Activated T-helper 1 cell treated with anti-CD3 and anti-CD28 coated beads, Interleukin-2, amount 50 U/mL, for 16 hours (primary cell): ENCODE measurements at places on chromosomes 5 and 9.

DNA sequence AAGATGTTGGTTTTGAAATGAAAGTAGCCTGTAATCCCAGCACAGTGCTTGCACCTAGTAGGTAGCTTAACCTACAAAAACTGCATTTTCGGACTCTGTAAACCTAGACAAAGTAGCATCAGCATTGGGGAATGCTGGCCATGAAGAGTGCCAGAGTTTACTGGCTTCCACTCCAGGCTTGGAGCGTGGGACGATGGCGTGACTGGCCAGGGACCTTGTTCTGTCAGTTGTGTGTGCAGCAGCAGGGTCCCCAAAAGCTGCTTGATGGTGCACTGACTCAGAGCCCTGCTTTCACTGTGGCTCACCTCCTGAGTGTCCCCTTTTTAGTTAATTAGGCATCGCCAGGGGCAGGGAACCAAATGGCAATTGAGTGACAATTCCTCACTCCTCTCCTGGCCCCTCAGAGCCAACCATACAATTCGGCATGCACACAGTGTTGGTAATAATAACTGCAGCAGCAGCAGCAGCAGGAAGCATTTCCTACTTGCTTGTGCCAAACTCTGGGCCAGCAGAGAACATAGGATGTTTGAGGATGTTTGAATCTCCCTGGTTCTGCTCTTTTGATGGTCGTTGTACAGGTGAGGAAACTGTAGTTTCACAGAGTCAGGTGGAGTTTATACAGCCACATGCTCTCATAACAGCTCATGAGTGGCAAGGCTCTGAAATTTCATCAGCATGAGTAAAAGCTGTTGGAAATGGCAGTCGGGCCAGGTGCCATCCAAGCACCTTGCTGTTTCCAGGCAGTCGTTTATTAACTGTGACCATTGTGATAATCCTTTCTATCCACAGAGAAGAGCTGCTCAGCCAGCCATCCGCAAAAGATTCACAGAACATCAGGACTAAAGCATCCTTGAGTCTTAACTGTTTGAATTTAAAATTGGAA is 4.2 kb downstream of the UBE2QL1 start:
- DNase-seq = no peak

DNA sequence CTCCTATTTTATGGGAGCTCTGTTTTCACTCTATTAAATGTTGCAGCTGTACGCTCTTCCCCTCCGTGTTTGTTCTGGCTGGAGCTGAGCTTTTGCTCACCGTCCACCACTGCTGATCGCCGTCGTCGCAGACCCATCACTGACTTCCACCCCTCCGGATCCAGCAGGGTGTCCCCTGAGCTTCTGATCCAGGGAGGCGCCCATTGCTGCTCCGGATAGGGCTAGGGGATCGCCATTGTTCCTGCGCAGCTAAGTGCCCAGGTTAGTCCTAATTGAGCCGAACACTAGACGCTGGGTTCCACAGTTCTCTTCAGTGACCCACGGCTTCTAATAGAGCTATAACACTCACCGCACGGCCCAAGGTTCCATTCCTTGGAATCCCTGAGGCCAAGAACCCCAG is 96.2 kb upstream of the PRDM9 start:
- DNase-seq = no peak

DNA sequence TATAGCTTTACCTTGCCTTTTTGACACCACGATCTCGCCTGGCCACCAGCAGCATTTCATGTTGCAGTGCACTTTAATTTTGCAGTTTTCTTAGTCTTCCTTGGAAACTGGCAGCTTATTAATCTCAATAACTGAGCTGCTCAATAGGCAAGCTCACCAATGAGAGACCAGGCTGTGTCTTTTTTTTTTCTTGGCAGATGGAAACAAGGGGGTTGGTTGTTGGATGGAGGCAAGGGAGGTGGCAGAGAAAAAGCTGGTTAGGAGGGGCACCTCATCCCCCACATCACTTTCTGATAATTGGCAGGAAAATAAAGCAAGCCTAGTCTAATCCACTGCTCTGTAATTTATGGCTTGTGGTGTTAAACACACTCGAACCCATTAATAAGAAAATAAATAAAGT is 324.5 kb upstream of the WWC1 start:
- no peak for DNase-seq

DNA sequence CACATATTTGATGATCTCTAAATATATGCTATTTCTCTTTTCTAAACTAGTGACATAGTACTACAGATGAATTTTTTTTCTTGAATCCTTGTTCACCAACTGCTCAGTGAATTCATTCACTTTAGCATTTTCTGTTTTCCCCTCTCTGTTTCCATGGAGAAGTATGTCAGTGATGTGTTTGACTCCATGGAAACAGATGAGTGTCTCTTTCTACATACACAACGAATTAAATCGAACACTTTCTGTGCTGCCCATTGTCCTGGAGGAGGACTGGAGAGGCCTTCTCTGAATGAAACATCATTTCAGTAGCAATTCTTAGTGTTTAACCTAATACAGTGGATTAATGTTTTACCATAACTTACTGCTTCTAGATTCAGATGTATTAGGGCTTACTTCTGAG is 9.5 kb downstream of the INVS start:
- DNase-seq = no peak

DNA sequence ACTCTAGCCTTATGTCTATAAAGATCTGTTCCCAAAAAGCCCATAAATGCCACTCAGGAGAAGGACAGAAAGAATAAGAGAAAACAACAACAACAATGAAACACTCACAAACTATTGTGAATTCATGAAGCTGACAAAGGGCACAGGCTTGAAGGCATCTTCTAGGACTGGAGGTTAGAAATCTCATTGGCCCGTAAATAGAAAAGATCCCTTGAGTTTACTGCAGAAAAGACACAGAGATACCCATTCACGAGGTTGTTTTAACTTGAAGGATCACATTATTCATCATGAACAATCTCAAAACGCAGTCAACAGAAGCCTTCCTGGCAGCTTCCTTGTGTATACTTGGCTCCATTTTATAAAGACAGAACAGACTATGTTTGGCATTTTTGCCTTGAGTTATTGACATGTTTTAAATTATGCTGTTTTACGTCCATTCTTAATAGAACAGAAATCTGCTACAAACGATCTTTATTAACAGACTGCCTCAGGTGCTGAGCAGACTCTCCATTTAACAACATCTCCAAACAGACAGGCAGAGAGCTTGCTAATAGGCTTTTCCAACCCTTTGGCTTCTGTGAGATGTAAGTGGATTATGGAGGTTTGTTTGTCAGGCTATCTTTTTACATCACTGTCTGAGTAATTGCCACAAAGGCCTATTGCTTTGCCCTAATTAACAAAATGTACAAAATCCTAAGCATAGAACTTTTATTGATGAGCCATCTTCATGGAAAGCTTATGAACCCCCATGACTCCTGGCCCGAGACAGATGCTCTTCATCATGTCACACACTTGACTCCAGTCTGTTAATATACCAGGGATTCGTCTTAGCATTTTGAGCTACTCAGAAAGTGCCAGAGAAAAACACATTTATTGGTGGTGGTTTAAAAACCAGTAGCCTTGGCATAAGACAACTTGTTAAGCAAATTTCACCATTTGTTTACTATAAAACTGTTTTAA is 735.3 kb upstream of the ZNF608 start:
- no peak for DNase-seq

DNA sequence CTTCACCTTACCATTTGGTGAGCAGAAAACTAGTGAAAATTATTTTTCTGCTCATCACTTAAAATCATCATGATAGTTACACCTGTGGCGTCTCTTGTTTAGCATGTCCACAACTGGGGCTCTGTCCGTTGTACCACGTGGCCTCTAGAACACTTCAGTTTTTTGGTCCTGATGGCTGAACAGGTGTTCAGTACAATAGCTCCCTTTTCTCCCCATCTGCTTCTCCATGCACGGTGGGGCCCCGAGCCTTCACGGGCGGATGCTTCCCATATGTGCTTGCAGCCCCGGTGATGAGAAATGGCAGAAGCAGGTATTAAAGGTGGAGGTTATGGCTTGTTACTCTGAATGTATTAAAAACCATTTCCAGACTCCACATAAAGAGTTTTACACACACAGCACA is 304.1 kb downstream of the CWC27 start:
- no peak for DNase-seq

- no peak for DNase-seq
These were observed 3.5 kb downstream of the PAX5 start for GRCh38 chr9:37030611-37030939.

DNA sequence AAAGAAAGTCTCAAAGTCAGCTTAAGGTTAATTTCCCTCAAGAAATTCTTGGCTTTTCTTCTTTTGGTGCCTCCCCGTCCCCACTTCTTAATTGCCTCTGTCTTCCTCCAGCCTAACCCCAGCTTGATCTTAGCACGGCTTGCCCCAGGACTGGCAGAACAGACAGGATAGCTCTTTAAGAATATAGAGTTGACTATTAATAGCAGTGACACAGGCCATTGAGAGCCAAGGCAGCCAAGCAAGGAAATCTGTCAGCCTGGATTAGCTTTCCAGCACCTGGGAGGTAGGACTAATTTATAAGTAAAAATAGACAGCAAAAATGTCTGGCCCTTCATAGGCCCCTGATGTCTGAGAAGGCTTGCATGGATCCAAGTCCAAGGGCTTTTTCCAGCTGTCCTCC is 384.6 kb upstream of the SLC30A5 start:
- no peak for DNase-seq

- no peak for DNase-seq
These were observed 53.9 kb downstream of the ZNF474 start for GRCh38 chr5:122183098-122183787.

GRCh38 chr5:127739807-127740384 is 36.7 kb downstream of the CCDC192 start:
- no peak for DNase-seq

DNA sequence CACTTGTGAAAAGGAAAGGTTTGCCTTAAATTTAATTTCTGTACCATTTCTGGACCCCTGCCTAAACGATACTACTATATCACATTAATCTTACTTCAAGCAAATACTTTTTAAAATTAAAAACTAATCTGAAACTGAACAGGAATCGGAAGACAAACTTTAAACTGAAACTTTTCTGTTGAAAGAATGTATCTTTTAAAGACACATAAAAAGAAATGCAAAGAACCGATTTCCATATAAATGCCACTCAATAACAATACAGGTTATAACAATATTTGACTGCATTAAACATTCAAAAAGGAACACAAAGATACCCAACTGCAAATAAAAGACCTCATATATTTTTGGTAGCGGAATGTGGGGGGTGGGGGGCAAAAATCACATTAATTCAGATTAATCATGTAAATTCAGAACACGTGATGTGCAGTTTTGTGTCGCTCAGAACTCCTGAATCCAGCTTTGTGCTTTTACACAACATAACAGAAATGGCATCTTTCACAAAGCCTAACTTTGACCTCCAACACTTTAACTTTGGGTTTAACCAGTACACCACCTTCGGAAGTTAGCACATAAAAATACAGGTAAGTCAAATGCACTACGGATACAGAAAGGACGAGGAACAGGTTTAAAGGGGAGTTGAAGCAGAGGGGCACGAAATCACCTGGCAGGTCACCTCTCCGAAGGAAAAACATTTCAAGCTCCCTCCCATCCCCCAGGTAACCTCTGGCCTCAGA is 925 bp downstream of the LIFR start:
- no peak for DNase-seq

- DNase-seq = no peak
These were observed 181.1 kb upstream of the SPEF2 start for GRCh38 chr5:35436400-35437057.

DNA sequence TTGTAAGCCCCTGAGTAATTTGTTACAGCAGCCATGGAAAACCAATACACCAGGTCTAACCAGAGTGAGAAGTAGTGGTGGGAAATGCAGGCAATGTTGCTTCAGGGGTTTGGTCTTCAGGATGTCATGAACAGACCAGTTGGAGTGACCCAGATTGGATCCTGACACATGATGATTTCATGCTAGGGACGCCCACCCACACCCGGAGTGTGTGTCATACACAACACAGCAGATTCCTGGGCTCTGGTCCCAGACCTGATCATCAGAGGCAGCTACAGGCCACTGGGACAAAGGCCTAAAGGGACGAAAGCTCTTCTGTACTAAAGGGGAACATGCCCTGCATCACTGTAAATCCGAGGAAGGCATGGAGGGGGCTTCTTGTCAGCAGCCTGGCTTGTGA is 194.2 kb downstream of the NSG2 start:
- DNase-seq = no peak

GRCh38 chr5:56669534-56670483 is 145.5 kb upstream of the MAP3K1 start:
- no peak for DNase-seq

DNA sequence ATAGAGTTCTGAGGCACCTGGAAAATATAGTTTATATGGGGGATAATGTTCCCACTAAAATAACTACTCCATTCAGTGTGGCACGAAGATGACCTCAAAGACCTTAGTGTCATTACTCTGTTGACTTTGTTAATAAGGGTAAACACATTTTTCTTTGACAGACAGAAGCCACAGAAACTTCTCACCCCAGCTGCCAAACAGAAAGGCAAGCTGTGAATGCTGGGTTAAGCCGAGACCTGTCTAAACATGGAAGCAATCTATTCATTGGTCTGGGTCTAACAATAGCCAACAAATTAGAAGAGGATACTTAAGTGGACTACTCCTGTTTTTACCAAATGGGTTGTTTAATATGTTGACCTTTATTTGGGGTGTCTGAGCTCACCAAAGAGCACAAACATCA is 171.4 kb downstream of the TLE1 start:
- DNase-seq = no peak

GRCh38 chr5:14189680-14190079 is 46.5 kb downstream of the TRIO start:
- DNase-seq = no peak

- no peak for DNase-seq
These were observed 36.7 kb downstream of the ARHGAP26 start for GRCh38 chr5:142806841-142807267.

- DNase-seq = no peak
These were observed 13.5 kb downstream of the IL12B start for GRCh38 chr5:159316519-159317383.

- DNase-seq = no peak
These were observed 193.3 kb downstream of the NTRK2 start for GRCh38 chr9:84862810-84863287.

- no peak for DNase-seq
These were observed 18.7 kb downstream of the HSD17B4 start for GRCh38 chr5:119470851-119471451.

- no peak for DNase-seq
These were observed 49.4 kb downstream of the CDH10 start for GRCh38 chr5:24595329-24595728.

DNA sequence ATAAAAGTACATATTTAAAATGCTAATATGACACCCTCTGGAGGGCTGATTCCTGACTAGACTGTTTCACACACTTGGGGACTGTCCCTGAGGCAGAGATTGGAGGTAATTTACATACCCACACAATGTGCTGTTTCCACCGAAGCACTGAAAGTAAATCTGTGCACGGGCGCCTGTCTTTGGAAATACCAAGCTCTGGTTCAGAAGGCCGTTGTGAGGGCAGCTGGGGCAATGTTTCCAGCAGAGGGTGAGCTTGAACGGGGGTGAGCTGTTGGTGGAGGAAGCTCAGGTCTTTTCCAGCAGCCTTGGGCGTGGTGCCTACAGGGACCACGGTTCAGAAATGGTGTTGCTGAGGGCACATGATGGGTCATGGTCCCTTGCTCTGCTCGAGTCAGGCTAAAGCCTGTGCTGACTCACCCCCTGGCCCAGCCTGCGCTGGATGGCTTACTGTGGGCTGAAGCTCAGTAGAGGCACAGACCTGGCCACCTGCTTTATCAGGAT is 25.8 kb upstream of the HMCN2 start:
- no peak for DNase-seq

GRCh38 chr5:72137826-72138409 is 30.6 kb downstream of the MAP1B start:
- no peak for DNase-seq

- no peak for DNase-seq
These were observed 42.3 kb downstream of the LHFPL2 start for GRCh38 chr5:78606241-78606640.
